ENCODE measurements at places on chromosomes 7 and 10. TPM values are rescaled to one million over a fixed set of nuclear protein-coding genes. Genes with fewer than 3 reads are reported as not detected.

ELAPOR2 gene
- 2.7 TPM for polyA plus RNA-seq

CHRM2 gene
- not detected for polyA plus RNA-seq

DNA sequence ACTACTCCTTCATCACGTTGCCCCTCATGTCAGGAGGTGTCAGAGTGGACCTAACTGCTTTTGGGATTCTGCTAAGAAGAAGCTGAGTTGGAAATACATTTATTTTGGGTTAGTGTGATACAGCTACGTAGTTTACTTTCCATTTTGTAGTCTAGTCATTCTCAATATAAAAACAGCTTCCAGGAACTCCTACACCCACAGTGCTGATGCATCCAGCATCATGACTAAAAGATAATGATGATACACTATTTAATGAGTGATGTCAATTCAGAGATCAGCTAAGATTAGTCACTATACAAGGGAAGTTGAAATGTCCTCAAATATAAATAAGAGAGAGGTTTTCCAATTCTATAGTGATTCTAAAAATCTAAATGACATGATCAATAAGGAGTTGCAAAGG, 264.2 kb upstream of the SLC26A5 start:
- H3K4me3 ChIP-seq: no peak overlapping the region
- no peaks in the 10 kb centered on the region for H3K4me1 ChIP-seq
- H3K36me3 ChIP-seq: no peaks in the 10 kb centered on the region
- no peak for DNase-seq
- no peaks in the 10 kb centered on the region for H3K27me3 ChIP-seq

NPY4R gene
- not detected for polyA plus RNA-seq

CASD1 gene
- 2.5 TPM for polyA plus RNA-seq

- no peak overlapping the region for H3K4me3 ChIP-seq
- no peaks in the 10 kb centered on the region for H3K27me3 ChIP-seq
- DNase-seq: no peak
Measured at GRCh38 chr7:35726654-35727053, 31.7 kb upstream of the HERPUD2 start.
